Stomach (tissue), 19 donors: ENCODE measurements at places on chromosomes 3 and 15. TPM values are rescaled to one million over a fixed set of nuclear protein-coding genes. Genes with fewer than 3 reads are reported as not detected.

The GPR176 gene
- total RNA-seq = 1.3 TPM

The KNG1 gene
- not detected for total RNA-seq

DNA sequence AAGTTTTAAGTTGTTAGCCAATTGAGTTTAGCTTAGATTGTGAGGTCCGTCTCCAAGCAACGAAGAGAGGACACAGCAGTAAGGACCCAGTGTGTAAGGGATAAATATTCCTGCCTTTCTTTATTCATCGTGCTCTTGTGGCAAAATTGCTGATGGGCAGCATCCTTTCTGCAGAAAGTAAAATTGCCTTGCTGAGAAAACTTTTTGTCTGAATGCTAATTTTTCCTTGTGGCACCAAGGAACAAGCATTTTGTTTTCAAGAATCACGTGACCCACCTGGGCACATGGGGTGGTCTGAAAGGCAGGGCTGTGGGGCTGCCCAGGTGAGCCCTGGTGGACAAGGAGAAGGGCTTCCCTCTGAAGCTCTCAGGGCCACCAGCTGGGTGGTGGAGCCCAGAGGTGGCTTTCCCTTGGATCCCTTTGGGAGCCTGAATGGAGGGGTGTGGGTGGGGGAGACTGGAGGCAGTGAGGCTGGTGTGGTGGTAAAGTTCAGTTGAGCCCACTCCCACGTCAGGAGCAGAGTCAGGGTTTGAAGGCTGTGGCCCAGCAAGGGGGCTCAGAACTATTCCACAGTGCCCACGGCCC lies 24.0 kb upstream of the TMCC1 start:
- DNase-seq = no peak

DNA sequence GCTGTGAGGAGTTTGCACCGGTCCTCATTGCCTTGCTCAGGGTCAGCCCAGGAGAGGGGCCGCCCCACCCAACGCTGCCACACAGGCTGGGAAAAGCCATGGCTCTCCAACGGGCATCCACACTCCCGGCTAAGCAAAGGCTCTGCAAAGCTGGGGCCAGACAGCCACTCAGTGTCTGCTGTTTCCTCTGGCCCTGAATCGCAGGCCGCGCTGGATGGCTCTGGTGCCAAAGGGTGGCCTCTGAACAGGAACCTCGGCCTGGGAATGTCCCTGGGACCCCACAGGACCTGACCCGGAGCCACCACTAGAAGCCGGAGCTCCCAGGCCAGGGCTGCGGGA lies 42.9 kb downstream of the RPN1 start:
- no peak for DNase-seq

- no peak for DNase-seq
Observed at GRCh38 chr15:52559575-52559974, 9.3 kb downstream of the ARPP19 start.

GRCh38 chr3:55641964-55642363 lies 154.9 kb upstream of the WNT5A start:
- no peak for DNase-seq

DNA sequence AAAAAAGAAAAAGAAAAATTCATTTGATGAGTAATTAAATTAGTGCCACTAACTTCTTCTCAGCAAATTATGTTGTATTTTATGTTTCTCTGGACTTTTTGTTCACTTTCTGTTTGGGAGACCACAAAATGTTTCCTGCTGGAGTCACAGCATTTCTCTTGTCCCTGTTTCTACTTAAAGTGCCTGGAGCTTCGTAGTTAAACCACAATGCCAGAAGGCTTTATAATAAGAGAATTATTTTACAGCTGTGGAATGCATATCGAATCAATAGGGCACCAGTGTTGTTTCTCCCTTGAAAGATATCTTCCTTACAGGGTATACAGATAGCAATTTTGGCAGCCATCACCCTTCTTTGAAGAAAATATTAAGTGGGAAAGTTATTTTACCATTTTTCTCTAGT lies 3.2 kb downstream of the DTWD1 start:
- no peak for DNase-seq

DNA sequence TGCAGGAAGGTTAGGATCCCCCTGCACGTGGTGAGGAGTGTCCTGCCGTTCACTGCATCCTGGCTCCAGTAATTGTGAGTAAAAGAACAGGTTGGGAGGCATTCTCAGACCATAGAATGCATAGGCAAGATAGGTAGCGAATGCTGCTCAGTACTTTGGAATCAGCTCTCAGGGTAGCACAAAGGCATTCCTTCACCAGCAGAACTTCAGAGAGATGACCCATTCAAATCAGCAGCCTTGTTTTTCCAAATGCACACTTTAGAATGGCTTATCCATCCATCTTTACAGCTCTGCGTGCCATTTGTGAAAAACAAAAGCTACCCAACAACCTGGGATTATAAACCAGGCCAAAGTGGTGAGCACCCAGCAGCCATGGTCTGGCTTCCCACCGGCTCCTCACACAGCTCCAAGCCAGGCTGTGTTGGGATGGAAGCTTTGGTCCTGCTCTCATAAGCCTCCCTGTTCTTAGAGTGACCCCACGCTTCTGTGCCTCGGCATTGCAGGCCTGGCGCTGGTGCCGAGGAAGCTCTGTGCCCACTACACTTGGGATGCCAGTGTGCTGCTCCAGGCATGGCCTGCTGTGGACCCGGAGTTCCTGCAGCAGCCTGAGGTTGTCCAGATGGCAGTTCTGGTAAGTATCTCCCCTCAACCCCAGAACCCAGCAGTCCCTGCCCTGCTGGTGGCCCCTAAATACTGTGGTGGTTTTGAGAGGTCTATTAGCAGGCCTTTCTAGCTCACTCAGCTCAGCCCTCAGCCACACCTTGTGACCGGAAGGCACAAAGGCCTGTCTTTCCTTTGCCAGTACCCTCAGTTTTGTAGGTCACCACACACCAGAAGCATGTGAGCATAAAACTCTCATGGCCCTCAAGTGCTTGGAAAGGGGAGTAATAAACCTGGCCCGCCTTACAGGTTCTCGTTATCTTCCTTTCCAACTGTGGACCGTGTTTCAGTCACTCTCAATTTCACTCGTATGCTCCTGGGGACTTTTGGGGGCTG lies 52.9 kb upstream of the LIMD1 start:
- no peak for DNase-seq

GRCh38 chr3:125695688-125696087 lies 100.4 kb upstream of the OSBPL11 start:
- no peak for DNase-seq
